ENCODE measurements at places on chromosomes 13 and 19.

DNA sequence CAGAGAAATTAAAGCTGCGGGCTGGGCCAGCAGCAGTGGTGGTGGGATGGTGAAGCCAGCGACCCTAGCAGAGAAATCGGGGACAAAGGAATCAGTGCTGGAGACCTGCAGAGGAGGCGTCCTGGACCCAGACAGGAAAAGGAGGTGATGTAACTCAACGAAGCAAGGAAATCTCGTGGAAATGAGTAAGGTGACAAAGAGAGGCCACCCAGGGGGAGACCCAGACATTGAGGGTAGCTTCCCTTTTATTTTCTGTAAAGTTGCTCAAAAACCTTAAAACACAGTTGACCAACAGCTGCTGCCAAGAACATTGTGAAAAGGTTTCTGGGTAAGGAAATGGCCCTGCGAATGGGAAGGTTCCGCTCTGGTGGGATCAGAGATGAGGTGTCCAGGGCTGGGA, 13.3 kb upstream of the RETN start:
- DNase-seq = no peak

DNA sequence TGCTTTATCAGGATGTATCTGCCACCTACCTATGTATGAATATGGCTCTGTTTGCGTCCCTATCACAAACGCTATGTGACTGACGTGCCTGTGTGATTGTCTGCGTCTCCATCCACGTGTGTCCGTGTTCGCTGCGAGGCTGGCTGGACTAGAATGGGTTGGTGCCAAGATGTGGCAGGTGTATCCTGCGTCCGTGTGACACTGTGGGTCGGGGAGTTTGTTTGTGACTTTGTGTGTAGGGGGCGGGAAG, 6.7 kb upstream of the HOOK2 start:
- no peak for DNase-seq

DNA sequence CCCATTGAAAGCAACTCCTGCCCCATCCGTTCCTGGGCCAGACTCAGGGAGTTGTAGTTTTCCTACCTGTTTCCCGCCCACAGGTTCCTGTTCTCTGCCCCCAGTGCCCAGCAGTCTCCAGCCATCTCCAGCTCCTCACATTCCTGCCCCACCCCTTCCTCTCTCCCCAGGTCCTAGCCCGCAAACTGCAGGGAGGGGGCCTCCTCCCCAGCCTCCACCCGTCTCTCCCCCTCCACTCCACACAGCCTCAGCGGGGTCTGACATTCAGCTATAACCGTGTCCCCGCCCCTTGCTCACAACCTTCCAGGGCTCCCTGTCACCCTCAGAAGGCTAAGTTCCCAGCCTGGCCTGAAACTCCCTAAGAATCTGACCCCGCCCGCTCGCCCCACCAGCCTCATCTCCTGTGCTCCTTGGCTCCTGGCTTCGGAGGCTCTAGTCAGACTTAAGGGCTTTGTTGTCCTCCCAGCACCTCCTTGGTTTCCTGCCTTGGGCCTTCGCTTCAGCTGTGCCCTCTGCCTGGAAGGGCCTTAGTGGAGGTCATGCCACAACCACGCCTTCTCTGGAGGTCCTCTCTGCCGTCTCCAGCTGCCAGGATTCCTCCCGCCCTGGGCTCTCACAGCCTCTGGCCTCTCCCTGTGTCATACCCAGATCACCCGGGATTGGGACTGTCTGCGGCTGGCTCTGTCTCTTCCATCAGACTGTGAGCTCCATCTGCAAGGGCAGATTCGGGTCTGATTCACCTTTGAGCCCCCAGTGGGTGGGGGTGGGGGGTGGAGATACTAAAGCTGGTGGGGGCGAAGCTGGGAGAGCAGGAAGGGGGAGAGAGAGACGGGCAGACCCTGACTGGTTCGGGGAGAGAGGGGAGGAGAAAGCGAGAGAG, 5.1 kb upstream of the SPACA6 start:
- no peak for DNase-seq

DNA sequence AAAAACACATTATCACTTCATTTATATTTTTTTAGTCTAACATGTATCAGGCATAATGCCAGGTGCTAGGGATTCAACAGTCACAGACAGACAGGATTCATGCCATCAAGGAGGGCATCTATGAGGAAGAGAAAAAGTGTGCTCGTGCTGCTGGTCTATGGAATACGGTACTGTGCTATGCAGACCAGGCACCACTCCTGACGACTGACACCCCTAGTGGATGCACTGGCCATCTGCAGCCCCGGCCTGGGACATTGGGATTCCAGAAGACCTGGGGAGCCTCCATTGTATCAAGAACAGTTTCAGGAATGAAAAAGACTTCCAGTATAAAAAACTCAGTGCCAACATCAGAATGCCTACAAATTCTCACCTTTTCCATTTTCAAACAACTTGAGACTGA, 94.0 kb downstream of the KLF12 start:
- no peak for DNase-seq

DNA sequence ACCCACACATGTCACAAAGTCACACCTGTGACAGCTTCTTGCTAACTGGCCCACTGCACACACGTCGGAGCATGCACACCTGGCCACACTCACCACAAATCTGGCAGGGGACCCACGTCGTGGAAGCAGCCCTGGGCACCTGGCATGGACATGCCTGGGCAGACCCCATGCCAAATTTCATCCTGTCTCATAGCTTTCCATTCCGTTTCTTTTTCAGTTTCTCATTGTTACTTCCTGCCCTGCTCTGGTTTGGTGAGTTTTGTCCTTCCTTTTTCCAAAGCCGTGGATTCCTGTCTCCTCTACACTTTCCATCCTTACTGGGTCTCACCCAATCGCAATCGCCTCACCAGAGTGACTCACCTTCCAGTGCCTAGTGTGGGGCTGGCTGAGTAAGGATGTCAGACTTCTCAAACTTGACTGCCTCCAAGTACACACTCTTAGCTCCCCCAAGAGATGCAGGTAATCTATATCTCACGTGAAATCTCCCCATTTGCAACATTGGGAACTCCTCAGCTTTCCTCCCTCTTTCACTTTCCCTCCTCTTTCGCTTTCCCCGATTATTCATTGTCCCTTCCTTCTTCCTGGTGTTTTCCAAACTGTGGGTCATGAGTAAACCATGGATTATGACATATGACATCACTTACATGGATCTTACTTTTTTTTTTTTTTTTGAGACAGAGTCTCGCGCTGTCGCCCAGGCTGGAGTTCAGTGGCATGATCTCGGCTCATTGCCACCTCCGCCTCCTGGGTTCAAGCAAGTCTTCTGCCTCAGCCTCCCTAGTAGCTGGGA, 1.6 kb upstream of the BBC3 start:
- no peak for DNase-seq

GRCh38 chr19:956766-957440, 27.2 kb upstream of the WDR18 start:
- DNase-seq = peak; percentile 28

DNA sequence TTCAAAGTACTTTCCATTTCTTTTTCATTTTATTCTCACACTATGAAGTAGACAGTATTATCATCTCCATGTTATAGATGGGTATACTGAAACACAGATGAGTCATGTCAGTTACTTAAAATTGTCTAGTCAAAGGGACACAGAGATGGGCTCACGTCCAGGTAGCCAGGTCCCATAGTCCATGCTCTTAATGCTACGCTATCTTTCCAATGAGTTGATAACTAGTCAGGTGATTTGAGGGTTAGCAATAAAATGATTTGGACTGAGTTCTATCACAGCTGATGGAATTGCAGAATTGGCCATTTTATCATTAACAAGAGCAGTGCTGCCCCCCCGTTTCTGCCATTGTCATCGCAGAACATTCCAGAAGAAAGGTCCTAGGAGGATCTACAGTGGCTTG, 318.9 kb downstream of the DLEU7 start:
- no peak for DNase-seq

- DNase-seq = peak; percentile 8
Measured at GRCh38 chr13:37029617-37030016, 29.0 kb downstream of the EXOSC8 start.

- DNase-seq = no peak
Measured at GRCh38 chr19:57105976-57106721, 13.6 kb upstream of the USP29 start.

DNA sequence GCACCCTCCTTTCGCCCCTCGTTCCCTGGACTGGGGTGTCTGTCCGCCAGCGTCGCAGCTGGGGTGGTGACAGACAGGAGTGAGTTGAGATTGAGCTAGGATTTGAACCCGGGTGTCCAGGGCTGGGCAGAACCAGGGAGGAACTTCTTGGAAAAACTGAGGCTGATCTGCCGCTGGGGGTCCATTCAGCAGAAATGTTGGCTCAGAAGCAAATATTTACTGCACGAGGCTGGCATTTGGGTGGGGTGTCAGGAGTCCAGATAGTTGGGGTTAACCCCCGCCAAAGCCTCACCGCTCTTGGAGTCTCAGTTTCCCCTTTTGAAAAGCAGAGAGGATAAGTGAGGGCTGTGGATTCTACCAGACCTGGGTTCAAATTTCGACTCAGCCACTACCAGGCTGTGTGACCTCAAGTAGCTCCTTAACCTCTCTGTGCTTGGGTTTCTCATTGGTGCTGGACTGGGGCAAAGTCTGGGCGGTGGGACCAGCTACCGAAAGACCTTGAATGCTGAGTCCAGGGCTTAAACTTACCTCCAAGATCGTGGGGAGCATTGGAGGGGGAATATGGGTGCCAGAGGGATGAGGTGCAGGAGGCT, 20.9 kb downstream of the MAST3 start:
- no peak for DNase-seq

DNA sequence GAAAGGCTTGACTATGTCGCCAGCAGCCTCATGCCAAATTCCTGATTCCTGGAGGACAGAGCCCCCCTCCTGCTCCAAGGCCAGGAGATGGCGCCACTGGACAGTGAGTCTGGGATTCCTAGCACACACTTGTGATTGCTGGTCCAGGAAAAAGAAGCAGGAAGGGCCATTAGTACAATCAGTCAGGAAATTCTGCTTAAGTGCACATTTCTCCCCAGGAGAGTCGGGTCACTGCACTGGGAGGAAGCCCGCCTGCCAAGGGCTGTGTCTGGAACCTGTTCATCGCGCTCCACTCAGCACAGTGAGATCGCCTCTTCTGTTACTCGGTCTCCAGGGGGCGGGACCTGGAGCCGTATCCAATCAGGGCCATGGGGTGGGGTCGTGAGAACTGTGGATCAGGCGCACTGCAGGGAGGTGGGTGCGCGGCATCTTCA, 65.1 kb downstream of the ZNF823 start:
- DNase-seq = peak; percentile 37

DNA sequence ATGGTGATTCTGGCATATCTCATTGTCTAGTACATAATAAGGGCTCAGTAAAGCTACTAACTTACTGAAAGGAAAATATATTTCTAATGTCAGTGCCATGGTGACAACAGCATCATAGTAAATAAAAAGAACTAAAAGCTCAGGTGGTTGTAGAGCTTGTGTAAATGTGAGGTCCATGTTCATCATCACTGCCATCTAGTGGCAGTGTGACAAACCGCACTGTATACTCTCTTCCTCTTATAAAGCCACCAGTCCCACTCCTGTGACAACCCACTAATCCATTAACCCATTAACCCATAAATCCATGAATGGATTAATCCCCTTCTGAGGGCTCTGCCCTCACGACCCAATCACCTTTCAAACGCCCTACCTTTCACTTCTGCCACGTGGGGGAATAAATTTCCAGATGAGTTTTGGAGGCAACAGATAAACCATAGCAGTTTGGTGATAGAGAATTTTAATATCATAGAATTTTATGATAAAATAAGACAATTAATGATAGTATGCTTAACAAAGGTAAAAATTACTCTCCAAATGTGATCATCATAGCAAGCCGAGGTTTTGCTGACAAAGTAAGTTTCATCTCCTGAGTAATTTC, 160.4 kb upstream of the SGCG start:
- DNase-seq = peak; percentile 25

DNA sequence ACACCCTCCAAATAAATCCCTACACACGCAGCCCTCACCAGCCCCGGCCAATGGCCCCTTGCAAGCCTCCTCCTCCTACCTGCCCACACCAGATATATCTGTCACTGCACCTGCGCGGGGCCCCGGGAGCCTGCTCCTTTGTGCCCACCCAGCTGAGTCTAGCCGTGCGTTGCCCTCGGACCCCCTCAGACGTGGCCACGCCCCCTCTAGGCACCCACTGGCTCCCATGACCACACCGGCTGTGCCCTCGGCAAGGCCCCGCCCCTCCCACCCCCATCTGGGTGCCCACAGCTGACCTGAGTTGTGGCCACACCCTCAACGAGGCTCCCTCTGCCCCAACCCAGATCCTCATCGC, 6.3 kb upstream of the PNPLA6 start:
- DNase-seq = no peak

GRCh38 chr19:33746159-33746558, 50.5 kb upstream of the KCTD15 start:
- no peak for DNase-seq

DNA sequence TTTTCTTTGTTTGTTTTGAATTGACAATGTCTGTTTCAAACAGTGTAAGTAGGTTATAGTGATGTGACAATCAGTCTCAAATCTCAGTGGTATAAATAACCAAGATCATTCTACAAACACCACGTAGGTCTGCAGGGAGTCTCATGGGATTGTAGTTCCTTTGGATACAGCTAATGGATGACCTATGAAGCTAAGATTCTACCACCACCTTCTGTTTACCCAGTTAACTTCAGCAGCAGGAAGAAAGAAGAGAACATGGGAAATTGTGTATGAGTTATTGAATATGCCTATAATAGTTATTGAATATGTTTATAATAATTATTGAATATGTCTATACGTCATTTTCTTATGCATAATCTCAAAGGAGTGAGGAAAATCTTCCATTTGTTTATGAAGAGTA, 63.9 kb upstream of the SLITRK5 start:
- no peak for DNase-seq

- DNase-seq = no peak
Measured at GRCh38 chr13:113926951-113927660, 46.8 kb downstream of the C13orf46 start.
